ENCODE measurements at places on chromosomes 16 and 17. TPM values are rescaled to one million over a fixed set of nuclear protein-coding genes. Genes with fewer than 3 reads are reported as not detected.

DNA sequence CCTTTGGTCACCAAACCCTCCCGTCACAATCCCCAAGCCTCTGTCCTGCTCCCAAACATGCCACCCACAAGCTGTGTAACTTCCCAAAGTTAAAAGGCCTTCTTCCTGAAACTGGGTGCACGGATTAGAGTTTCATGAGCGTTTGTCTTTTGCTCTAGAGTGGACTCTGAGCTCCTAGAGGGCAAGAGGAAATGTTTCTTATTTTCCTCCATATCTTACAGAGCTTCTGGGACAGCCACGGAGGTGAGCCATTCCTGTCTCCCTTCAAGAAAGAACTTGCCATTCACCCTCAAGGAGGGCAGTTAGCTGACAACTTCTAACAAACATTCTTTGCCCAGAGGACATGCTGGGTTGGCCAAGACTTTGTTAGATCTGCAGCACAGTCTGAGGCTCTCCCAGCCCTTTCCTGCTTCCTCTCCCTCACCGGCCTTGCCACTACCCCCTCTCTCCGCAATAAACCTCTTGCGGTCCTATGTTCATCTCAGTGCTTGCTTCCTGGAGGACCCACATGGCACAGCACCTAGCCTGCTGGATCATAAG is 2.6 kb upstream of the MYCBPAP start:
- no peak for DNase-seq

DNA sequence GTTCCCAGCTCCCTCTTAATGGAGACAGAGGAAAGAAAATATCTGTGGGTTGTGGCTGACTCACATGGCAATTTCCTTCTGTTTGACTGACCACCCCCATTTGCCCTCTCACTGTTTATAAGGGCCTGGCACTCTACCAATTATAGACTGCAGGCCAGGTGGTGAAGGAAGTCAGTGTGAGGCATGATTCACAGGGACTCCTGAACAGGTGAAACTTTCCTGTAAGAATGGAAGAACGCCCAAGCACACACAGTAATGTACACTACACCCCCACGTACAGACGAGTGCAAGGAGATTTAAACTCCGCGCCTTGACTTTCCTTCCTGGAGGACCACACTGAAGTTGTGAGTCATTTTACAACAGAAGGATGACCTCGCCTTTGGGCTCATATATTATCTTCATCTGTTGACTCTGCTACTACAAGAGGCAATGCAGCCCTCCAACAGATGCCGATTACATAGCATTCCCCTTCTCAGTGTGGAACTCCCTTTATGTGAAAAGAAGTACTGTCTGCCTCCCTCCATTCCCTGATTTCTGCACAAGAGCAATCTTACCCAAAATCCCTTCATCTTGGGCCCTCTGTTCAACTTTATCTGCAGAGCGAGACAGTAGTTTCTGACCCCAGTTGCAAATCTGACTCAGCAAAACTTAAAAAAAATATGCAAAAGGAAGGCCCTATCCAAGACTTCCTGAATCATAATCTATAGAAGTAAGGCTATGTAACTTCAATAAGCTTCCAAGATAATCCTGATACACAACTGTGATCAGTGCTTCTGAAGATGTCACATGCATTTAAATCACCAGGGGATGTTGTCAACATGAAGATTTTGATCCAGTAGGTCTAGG is 163.6 kb downstream of the SHISA6 start:
- no peak for DNase-seq

GRCh38 chr17:77572065-77572601 is 386.4 kb upstream of the TNRC6C start:
- DNase-seq, result no peak

DNA sequence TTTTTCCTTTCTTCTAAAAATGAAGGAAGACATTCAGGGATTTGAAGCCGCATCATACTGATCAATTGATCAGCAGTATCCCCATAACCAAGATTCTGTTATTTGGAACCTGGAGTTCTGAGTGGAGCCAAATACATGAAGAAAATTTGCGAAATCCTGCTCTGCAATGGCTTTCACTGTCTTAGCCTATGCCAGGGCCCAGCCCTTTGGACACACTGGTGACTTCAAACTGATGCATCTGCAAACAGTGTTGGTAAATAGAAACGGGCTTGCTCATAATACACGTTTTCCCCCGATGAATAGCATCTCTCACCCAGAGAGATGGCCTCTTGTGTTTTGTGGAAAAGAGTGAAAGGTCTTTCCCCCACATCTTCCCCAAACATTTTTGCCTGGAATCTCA is 87.6 kb upstream of the TOX3 start:
- no peak for DNase-seq

GRCh38 chr16:62933929-62934328 is 897.7 kb upstream of the CDH8 start:
- DNase-seq, result no peak

DNA sequence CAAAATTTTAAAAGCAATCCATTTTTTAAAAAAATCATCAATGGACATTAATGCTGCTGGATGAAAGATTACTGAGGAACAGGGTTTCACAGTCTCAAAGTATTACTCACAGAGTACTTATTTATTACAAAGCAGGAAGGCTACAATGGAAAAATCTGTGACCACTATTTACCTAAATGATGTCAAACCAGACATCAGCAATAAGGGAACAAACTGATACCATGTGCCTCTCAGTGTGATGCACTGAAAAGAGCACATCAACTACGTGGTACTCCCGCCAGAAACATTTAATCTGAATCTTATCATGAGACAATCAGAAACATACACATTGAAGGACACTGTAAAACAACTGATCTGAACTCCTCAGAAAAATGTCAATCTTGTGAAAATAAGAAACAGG is 124.2 kb downstream of the PARN start:
- no peak for DNase-seq

GRCh38 chr17:17782523-17783115 is 54.2 kb downstream of the SREBF1 start:
- DNase-seq, result peak; percentile 11

DNA sequence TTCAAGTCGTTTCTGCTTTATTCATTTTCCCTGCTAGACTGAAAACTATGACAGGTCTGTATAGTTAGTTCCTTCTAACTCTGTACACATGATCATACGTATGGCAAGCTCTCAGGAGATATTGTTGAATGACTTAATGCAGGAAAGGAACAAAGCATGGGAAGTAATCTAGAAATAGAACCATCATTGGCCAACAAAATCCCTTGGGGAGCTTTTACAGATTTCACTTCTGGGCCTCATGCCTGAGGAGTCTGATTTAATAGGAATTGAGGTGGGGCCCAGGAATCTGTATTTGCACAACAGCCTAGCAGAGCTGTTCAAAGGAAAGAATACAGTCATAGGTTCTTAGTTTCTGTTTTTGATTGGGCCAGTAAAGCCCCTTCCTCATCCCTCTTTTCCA is 229.2 kb downstream of the MAP2K6 start:
- no peak for DNase-seq

DNA sequence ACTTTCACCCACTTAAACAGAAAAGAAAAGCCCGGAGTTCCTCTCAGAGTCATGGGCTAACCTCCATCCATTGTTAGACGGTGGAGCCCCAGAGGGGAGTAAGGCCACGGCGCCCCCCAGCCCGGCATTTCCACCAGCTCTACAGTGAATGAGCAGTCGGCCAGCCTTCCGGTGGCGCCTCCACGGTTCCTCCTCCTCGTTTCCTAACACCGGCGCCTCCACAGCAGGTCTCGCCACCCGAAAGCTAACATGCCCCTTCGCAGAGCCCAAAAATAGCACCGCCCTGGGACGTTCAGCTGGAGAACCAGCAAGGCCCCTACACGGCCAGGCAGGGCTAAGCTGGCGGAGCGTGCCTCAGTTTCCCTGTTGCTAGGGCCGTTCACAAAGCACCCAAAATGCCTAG is 858 bp downstream of the MMD start:
- DNase-seq, result peak; percentile 33

GRCh38 chr16:55756963-55757362 is 75.9 kb downstream of the CES1 start:
- peak; percentile 75 for DNase-seq

- DNase-seq, result no peak
Measured at GRCh38 chr16:1961651-1962067, 2.3 kb downstream of the NDUFB10 start.

DNA sequence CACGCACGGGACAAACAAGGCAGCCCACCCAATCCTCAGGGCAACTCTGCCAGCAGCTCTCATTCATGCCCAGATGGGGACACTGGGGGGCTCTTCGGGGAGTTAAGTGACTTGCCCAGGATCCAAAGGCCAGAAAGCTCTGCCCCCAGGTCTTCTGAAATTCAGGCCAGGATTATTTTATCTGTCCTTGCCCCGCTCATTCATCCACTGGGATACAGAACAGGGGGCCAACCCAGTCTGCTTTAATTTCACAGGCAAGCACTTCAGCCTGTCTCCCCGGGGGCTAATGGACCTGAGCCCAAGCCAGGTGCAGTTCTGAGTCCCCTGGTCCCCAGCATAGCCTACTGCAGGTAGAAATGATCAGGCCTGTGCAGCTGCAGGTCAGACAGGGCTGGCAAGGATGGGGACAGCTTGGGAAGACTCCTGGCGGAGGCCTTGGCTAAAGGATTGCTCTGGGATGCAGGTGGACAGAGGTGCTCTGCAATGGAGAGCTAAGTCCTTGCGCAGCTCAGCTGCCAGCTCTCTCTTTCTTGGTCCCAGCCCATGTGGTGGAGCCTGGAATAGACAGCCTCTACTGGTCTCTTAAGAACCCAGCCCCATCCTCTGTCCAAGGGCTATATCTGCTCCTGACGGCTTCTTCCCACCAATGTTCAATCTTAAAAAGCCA is 766 bp upstream of the B3GNT9 start:
- DNase-seq, result no peak

GRCh38 chr17:40903129-40903847 is 18.2 kb upstream of the KRT20 start:
- DNase-seq, result peak; percentile 58

GRCh38 chr16:14409563-14409962 is 220.5 kb downstream of the PARN start:
- peak; percentile 90 for DNase-seq

GRCh38 chr17:79410681-79411080 is 200.2 kb downstream of the RBFOX3 start:
- no peak for DNase-seq

- DNase-seq, result no peak
Measured at GRCh38 chr16:68270353-68270752, 6.0 kb downstream of the SLC7A6 start.

DNA sequence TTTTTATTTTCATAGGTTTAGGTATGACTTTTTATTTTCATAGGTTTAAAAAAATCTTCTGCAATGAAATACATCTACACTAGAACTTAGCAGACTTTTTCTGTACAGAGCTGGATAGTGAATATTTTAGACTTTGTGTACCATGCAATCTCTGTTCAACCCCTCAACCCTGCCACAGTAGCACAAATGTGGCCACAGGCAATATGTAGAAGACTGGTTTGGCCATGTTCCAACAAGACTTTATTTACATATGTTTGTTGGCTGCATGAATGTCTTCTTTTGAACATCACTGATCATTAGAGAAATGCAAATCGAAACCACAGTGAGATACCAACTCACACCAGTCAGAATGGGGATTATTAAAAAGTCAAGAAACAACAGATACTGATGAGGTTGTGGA is 229.2 kb downstream of the SHISA9 start:
- no peak for DNase-seq

DNA sequence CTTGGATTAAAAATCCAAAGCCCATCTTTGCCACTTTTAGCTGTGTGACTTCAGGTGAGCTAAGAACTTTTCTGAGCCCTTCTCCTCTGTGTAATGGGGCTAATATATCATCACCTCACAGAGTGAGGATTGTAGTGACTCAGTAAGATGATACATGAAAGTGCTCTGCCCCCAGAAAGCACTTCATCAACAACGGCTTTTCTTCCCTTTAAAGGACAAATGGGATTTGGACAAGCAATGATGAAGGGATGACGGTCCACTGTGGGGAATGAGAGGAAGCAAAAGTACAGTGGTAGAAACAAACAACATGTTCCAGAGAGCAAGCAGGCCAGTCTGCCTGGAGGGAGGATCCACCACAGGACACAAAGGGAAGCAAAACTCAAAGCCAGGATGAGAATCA is 14.3 kb upstream of the TMED6 start:
- no peak for DNase-seq

DNA sequence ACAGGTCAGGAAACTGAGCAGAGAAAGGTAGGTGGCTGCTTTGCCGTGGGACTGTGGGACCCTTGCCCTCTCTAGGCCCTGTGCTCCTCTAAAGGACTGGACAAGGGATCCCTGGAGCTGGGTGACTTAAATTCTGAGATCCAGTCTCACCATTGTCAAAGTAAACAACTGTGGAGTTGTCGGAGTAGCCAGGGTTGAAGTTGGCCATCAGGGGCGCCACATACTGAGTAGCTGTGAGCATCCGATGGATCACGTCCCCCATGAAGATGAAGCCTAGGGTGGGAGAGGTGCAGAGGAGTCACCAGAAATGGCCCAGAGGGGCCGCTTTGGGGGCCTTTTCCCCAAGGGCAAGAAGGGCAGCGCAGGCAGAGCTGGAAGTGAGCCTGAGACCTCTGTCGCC is 43.5 kb downstream of the PLXDC1 start:
- DNase-seq, result no peak

DNA sequence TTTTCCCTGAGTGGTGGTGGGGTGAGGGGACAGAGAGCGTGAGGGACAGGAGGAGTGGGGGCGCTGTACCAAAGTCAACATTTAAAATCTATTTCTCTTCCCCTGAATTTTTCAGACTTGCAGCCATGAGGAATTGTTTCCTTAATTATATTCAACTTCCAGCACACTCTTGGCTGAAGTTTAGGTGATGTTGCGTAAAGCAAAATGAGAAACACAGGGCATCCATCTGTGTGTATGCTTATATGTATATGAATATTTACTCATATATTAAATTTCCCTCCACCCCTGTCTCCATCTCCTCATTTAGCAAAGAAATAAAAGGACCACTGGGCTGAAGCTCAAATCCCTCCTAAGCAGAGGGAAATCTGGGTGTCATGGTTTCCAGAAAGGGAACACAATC is 218.1 kb downstream of the XYLT1 start:
- no peak for DNase-seq

- no peak for DNase-seq
Measured at GRCh38 chr17:59049798-59050197, 56.9 kb downstream of the TRIM37 start.

GRCh38 chr17:18186627-18186982 is 3.0 kb downstream of the ALKBH5 start:
- peak; percentile 38 for DNase-seq

- DNase-seq, result peak; percentile 40
Measured at GRCh38 chr17:32569171-32570080, 82.6 kb downstream of the CDK5R1 start.

DNA sequence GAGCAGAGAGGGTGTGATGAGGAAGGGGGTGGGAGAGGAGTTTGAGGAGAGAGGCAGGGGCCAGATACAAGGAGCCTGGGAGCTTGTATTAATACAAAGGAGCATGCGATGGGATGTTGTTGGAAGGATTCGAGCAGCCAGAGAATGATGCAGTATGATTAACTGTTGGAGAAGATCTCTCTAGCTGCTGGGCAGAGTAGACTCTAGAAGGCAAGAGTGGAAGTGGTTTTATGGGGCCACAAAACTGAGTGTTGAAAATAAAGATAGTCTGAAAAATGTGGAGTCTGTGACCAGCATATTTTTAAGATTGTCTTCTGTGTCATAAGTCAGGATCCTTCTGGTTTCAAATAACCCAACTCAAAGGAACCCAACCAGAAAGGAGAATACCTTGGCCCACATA is 98.3 kb downstream of the MSI2 start:
- no peak for DNase-seq

- DNase-seq, result no peak
Measured at GRCh38 chr16:12319428-12320035, 343.0 kb downstream of the SNX29 start.

Gene ITGAL
- total RNA-seq, result not detected

Gene ZG16
- total RNA-seq, result not detected

Gene HES7
- total RNA-seq, result 5.9 TPM
